ENCODE measurements at places on chromosomes 13 and 19.

DNA sequence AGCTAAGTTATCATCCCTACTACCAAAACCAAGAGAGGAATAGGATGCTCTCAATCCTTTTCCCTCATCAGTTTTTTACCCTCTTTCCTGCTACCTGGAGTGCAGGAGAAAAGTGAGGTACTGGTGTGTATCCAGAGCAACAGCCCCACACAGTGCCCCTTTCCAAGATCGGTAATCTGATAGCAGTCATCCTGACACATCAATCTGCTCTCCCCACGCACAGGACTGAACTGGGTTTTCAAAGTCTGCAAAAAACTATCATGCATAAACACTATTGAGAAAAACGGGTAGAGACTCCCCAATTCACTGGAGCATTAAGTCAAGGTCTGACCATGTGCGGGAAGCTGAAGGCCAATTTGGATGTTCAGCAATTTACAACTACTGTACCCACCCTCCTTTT, 284.8 kb downstream of the RBM26 start:
- no peak for DNase-seq

DNA sequence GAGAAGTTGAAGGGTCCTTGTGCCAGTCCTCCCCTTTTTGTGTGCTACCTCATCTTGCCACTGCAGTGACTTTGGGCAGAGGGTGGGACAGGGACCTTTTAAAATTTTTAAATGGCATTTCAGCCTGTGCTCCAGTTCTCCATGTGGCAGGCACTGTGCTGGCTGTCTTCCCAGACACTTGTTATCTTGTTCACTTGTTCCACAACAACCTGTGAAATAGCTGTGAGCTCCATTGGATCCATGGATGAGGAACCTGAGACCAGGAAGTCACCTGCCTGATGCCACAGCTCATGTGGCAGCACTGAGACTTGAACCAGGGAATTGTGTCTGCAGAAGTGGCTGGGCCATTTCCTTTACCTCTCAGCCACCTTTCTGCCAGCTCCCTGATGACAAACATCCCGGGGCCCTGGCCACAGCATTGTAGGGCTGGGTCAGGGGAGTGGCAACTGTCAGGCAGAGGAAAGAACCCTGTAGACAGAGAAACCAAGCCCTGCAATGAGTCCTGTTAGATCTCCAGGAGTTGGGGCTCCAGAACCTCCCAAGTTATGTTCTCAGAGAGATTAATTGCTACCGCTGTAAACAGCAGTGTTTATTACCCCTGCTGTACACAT, 6.4 kb downstream of the EGLN2 start:
- DNase-seq: no peak

DNA sequence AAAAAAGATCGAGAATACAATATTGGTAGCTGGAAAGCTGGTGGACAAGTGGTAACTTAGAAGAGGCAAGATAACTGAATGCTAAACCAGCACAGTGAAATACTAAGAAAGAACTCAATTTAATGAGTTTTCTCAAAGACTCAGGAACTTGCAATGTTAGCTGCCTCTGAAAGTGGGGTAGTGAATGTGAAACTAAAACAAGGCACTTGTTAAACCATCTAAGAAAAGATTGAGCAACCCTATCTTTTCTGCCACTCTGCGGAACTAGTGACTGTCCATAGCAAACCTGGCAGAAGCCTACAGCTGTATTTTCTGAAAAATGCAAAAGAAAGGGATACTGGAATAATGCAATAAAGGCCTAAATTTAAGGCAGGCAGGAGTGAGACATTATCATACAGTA, 1574.4 kb upstream of the PRR20A start:
- DNase-seq: no peak

DNA sequence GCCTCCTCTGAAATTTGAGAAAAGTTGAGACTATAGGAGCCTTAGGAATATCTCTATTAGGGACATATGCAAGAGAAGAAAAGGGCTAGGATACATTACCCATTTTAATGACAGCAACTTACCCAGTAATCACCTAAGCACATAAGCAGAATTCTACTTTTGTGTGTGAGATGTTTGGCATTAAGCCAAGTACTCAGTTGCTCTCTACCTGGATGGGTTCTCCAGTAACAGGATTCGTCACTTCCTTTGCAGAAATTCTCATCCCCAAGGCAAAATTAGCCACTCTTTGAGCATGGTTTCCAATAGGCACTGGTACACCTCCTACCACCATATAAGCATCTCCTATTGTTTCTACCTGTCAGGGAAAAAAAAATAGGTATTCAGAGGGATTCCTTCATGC, 95.1 kb downstream of the C13orf42 start:
- DNase-seq: no peak

DNA sequence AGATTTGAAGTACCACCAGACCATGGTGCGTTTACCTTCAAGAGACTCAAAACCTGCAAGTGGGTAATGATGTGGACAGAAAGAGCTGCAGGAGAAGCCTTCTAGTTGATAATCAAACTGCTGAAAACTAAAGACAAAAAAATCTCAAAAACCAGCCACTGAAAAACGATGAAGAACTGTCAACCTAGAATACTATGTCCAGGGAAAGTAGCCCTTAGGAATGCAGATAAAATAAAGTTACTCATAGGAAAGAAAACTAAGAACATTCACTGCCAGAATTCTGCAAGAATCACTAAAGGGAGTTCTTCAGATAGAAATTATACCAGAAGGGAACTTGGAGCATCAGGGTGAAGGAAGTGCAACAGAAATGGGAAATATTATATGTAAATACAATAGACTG, 5.3 kb downstream of the ZNF470 start:
- no peak for DNase-seq

DNA sequence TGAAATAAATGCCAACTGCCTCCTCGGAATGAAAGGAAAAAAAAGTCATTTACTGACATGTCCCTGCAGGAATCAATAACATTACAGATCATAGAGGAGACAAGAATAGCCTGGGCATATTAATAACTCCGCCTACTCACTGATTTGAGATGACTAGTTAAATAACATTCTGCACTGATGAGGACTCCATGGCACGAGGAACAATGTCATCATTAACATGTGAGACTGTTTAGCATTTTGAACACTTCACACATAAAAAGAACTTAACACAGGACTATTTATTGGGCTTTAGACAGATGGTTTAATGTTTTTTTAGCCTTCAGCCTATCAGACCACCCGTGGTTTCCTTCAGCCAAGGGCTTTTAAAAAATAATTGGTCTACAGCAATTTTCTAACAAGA, 170.1 kb downstream of the OLFM4 start:
- no peak for DNase-seq

Measured in adipocyte (in vitro differentiated cells).